ENCODE measurements at places on chromosomes 4 and X.

- no peak for DNase-seq
These were observed 313.9 kb downstream of the FBXW7 start for GRCh38 chr4:152221816-152222516.

DNA sequence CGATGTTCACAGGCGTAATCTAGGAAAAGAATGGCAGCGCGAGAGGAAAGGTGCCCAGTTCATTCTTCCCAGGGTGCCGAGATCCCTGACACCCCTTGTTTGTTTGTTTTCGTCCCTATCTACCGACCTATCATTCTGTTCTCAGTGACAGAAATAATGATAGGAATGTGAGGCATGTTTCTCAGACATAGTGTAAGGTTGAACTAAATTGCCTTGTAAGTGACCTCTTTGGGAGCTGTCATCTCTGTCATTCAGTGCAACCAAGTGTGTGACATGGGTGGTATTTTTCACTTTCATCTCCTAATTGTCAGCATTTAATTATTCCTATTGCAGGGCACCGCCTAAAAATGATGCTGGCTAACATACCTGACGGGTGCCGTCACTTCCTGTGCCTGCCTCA lies 24.4 kb downstream of the CLDN22 start:
- DNase-seq, result no peak

DNA sequence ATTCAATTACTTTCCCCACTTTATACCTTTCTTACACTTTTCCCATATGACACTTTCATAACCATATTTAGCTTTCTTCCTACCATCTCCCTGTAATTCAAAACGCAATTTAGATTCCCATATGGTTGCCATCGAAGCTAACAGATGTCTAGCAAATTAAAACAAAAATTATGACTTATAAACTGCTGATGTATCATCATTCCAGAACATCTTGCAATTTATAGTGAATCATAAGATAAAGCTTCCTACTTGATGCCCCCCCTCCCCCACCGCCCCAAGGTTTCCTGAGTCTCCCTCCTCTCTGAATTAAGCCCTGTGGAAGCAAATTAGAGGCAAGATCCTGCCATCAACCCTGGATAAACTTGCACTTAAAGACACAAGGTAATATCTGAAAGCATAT lies 5.4 kb downstream of the TSPAN5 start:
- no peak for DNase-seq

DNA sequence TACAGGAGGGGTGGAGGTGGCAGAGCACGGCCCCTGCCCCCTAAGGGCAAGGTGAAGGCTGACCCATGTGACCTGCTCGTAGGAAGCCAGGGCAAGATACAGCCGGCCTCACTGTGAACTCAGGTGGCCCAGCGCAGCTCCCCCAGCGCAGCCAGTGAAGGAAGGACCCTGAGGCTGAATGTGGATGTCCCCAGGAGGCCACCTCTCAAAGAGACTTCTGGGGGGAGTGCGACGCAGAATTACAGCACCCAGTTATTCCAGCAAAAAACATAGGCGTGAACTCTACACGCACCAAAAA lies 52.6 kb downstream of the ZFYVE28 start:
- no peak for DNase-seq

DNA sequence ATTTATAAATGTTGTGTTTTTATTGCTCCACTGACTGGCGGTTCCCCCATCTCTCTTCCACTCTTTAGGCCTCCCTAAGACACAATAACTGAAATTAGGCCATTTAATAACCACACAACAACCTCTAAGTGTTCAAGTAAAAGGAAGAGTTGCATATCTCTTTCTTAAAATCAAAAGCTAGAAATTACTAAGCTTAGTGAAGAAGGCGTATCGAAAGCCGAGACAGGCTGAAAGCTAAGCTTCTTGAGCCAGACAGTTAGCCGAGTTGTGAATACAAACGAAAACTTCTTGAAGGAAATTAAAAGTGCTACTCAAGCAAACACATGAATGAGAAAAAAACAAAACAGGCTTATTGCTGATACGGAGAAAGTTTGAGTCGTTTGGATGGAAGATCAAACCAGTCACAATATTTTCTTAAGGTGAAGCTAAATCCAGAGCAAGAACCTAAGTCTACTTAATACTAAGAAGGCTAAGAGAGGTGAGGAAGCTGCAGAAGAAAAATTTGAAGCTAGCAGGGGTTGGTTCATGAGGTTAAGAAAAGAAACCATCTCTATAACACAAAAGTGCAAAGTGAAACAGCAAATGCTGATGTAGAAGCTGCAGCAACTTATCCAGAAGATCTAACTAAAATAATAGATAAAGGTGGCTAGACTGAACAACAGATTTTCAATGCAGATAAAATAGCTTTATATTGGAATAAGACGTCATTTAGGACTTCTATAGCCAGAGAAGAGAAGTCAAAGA lies 194.0 kb upstream of the TTC29 start:
- no peak for DNase-seq

GRCh38 chr4:83920375-83920774 lies 384.5 kb downstream of the GPAT3 start:
- DNase-seq, result no peak

DNA sequence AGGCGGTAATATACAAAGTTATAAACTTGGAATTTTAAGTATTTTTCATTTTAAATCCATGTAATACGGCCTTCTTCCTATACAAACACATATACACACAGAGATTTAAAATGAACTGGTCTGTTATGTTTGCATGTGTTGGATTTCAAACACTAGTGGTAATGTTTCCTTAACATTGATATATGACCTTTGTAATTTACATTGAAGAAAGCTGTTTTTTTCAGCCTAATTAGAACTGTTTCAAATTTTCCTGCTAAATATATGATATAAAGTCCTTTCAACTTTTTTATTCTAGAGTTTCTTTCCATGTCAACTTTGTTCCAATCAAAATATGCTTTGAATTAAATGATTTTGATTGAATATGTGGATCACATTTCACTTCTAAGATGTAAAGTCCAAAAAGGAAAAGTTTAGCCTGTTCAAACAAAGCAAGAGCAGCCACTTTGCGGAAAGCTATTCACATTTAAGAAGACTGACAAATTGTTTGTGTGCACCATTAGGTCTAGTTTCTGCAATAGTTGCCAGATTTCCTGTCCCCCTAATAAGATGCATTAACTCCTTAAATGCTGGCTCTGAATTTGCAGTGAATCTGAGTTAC lies 226.0 kb upstream of the MAB21L2 start:
- DNase-seq, result no peak

- DNase-seq, result no peak
These were observed 41.9 kb downstream of the ARHGEF38 start for GRCh38 chr4:105594099-105595010.

DNA sequence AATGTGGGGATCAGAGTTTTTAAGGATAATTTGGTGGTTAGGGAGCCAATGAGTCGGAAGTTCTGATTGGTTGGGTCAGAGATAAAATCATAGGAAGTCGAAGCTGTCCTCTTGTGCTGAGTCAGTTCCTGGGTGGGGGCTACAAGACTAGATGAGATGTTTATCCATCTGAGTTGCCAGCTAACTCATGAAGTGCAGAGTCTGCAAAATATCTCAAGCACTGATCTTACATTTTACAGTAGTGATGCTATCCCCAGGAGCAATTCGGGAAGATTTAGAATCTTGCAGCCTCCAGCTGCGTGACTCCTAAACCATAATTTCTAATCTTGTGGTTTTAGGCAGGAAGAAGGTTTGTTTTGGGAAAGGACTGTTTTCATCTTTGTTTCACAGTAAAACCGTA lies 565.8 kb upstream of the SPANXN1 start:
- no peak for DNase-seq

GRCh38 chr4:52588771-52589591 lies 70.1 kb downstream of the USP46 start:
- DNase-seq, result no peak

GRCh38 chrX:155951237-155951789 lies 46.2 kb upstream of the IL9R start:
- DNase-seq, result no peak

GRCh38 chr4:163744861-163745260 lies 250.4 kb downstream of the TMA16 start:
- no peak for DNase-seq

GRCh38 chr4:76892001-76892400 lies 5.9 kb downstream of the SOWAHB start:
- DNase-seq, result no peak

- DNase-seq, result no peak
These were observed 338.3 kb upstream of the NR3C2 start for GRCh38 chr4:148780426-148781005.

GRCh38 chr4:77579406-77580076 lies 26.1 kb upstream of the CXCL13 start:
- no peak for DNase-seq

DNA sequence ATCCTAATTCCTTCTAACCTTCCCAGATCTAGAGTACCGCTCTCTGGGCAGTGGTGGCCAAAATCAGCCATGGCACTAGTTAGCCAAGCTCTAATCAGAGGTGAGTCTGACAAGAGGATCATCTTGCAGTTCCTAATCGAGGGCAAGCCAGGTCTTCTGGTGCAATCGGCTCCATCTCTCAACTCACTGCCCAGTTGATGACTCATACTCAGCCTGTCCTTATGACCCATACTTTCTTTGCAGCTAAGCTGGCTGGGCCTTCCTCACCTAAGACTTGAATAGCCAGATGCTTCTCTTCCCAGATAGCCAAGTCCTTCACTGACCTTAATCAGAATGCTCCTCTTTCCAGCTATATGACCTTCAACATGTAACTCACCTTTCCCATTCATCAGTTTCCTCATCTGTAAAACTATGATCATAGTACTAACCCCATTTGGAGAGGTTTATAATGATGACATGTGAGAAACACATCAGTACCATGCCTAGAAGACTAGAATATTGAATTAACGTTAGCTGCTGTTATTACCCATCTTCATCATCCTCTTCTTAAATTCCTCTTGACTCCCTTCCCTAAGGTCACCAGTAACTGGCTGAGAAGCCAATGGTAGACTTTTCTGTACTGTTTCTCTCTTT lies 57.1 kb downstream of the RELL1 start:
- no peak for DNase-seq

GRCh38 chrX:2261831-2262667 lies 238.7 kb downstream of the DHRSX start:
- no peak for DNase-seq

- no peak for DNase-seq
These were observed 184.2 kb upstream of the CTSO start for GRCh38 chr4:156137679-156138473.

- no peak for DNase-seq
These were observed 7.9 kb upstream of the CPLX1 start for GRCh38 chr4:833731-834367.

- DNase-seq, result peak; percentile 1
These were observed 32.2 kb downstream of the SMS start for GRCh38 chrX:21972721-21973120.

GRCh38 chrX:107677909-107678308 lies 49.6 kb downstream of the PRPS1 start:
- no peak for DNase-seq

GRCh38 chr4:45693746-45694145 lies 430.1 kb downstream of the GABRG1 start:
- no peak for DNase-seq

GRCh38 chr4:39905656-39906055 lies 72.1 kb downstream of the PDS5A start:
- no peak for DNase-seq

GRCh38 chr4:146134761-146135445 lies 40.6 kb upstream of the LSM6 start:
- no peak for DNase-seq

GRCh38 chr4:88857588-88857987 lies 160.0 kb upstream of the NAP1L5 start:
- DNase-seq, result no peak

- no peak for DNase-seq
These were observed 36.6 kb upstream of the SPARCL1 start for GRCh38 chr4:87565746-87566145.

GRCh38 chr4:52750819-52751486 lies at the start of gene ERVMER34-1:
Gene ERVMER34-1, minus strand, starts transcription at chr4:52751425. Its CDS starts 5,905 bp downstream, at chr4:52745520.
- DNase-seq, result no peak

- no peak for DNase-seq
These were observed 23.6 kb downstream of the CPZ start for GRCh38 chr4:8615921-8616787.

- DNase-seq, result peak; percentile 65
These were observed 726 bp upstream of the KANTR start for GRCh38 chrX:53093177-53093655.

DNA sequence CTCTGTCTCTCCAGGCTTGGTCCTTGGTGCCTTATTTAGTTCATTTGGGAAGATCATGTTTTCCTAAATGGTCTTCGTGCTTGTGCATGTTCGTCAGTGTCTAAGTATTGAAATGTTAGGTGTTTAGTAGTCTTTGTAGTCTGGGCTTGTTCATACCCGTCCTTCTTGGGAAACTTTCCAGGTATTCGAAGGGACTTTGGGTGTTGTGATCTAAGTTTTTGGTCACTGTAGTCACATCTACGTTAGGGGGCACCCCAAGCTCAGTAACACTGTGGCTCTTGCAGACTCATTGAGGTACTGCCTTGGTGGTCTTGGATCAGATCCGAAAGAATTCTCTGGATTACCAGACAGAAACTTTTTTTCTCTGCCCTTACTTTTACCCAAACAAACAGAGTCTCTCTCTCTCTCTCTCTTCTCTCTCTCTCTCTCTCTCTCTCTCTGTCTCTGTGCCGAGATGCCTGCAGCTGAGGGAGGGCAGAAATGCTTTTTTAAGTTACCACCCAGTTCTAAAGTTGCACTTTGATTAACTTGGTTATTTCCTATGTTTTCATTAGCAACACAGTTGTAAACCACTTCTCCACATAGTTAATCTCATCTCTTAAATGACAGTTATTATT lies 67.6 kb upstream of the SLC7A3 start:
- DNase-seq, result no peak

DNA sequence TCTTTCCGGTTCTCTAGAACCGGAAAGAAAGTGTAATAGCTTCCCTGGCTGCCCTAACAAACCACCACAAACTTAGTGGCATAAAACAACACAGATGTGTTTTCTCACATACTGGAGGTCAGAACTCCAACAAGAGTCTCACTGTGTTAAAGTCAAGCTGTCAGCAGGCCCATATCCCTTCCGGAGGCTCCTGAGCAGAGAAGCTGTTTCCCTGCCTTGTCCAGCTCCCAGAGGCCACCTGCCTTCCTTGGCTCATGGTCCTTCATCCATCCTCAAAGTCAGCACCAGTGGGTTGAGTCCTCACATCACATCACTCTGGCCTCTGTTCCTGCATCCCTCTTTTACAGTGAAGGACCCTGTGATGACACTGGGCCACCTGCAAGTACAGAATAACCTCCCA lies 49.8 kb upstream of the HMX1 start:
- DNase-seq, result no peak

DNA sequence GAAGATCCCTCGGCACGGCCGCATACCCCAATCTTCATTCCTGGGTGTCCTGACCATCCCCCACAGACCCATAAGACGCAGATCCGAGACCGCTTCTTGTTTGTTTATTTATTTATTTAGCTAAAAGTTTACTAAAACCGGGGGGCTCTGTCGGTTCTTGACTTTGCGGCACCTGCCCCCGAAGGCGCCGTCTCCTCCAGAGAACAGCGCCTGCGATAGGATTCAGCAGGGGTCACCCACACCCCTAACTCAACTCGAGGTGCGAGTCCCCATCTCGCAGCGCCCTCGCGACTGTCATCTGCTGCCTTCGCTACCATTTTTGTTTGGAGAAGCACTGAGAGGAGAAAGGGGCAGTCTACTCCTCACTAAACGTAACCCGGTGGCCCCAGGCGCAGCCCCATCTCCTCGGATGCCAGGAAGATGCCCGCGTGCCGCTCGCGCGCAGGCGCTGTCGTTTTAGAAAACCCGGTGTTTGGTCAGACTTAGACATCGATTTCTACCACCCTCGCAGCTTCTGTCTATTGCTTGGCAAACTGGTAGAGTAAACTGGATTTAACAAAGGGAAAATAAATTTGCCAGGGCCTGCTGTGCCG lies 18.9 kb upstream of the GPR101 start:
- DNase-seq, result no peak

- DNase-seq, result no peak
These were observed 2.5 kb downstream of the ARAP2 start for GRCh38 chr4:36241771-36242170.

GRCh38 chr4:173211838-173212237 lies 43.2 kb downstream of the GALNT7 start:
- no peak for DNase-seq

Data from stimulated activated CD8-positive, alpha-beta memory T cell treated with anti-CD3 and anti-CD28 coated beads, Interleukin-2, amount 100 ng/mL, for 1 hour (primary cell).